GM23248 (cell line): ENCODE measurements at places on chromosomes 7 and 10. TPM values are rescaled to one million over a fixed set of nuclear protein-coding genes. Genes with fewer than 3 reads are reported as not detected.

RBP3 gene
- total RNA-seq: not detected in 2 replicates

DKK1 gene
- 505 and 558 TPM in 2 replicates for total RNA-seq

GRCh38 chr7:22598318-22598920, 98.4 kb upstream of the STEAP1B start:
- DNase-seq: no peak

GRCh38 chr10:127851661-127852194, 41.0 kb downstream of the CLRN3 start:
- no peak for DNase-seq

- peak; percentile 72 for DNase-seq
Observed at GRCh38 chr7:139618482-139619366, 95.2 kb downstream of the CLEC2L start.
